Right ventricle myocardium inferior (tissue), 1 donor: ENCODE measurements at places on chromosomes 12 and 14. TPM values are rescaled to one million over a fixed set of nuclear protein-coding genes. Genes with fewer than 3 reads are reported as not detected.

SIRT4 gene
- 9.0 TPM for total RNA-seq

TIMELESS gene
- 3.2 TPM for total RNA-seq

EIF2B2 gene
- total RNA-seq = 34.0 TPM

RNASE7 gene
- not detected for total RNA-seq

RNF212B gene
- not detected for total RNA-seq

HVCN1 gene
- total RNA-seq = 11.8 TPM

KRT73 gene
- not detected for total RNA-seq

ISCA2 gene
- total RNA-seq = 38.4 TPM
